ENCODE measurements at places on chromosomes 13 and 19. TPM values are rescaled to one million over a fixed set of nuclear protein-coding genes. Genes with fewer than 3 reads are reported as not detected.
A peak's percentile ranks its signal among the peaks of the same experiment; 100 is the strongest.

Gene CLIP3
- 7.4 TPM for total RNA-seq

Gene LMTK3
- total RNA-seq, result not detected

Gene PLIN5
- not detected for total RNA-seq

Gene CALR3
- total RNA-seq, result not detected

Gene ZNF132
- total RNA-seq, result 10.8 TPM

Gene SMAD9
- total RNA-seq, result 17.6 TPM

Gene DCT
- under 0.01 TPM for total RNA-seq

Gene OR7A5
- not detected for total RNA-seq

Gene NKPD1
- total RNA-seq, result 0.25 TPM

Gene LILRA1
- total RNA-seq, result not detected

Gene SYNGR4
- not detected for total RNA-seq

Gene SPACA4
- total RNA-seq, result not detected

Gene LSR
- not detected for total RNA-seq

Gene GJB2
- 0.18 TPM for total RNA-seq

GRCh38 chr13:95145587-95145986 lies 155.7 kb downstream of the ABCC4 start:
- DNase-seq, result no peak

DNA sequence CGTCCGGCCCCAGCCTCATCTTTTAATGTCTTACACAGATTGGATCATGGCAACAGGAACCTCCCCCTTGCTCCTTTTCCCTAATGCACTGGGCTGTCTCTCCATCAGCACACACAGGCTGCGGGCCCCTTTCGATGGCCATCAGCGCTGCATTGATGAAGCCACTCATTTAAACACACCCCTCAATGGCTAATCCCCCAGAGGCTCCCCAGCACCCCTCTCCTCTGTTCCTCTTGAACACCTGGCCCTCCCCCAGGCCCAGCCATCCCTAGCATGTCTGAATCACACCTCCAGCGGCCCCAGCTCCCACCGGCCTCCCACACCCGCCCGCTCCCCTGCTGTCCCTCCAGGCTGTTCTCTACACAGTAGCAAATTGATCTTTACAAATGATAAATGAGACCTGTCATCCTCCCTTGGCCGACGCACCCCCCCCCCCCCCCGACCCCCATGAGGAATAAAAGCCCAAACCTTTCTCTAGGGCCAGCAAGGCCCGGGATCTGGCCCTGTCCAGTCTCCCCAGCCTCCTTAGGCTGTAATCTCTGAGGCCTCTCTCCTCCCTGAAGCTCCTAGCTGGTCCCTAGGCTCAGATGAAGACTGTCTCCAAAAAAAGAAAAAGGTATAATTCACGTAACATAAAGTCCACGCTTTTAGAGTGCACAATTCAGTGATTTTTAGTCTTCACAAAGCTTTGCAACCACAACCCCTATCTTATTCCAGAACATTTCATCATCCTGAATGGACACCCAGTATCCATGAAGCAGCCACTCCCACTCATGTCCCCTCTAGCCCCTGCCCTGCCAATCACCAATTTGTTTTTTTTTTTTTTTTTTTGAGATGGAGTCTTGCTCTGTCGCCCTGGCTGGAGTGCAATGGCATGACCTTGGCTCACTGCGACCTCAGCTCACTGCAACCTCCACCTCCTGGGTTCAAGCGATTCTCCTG lies 7.4 kb downstream of the RPL28 start:
- no peak for DNase-seq

DNA sequence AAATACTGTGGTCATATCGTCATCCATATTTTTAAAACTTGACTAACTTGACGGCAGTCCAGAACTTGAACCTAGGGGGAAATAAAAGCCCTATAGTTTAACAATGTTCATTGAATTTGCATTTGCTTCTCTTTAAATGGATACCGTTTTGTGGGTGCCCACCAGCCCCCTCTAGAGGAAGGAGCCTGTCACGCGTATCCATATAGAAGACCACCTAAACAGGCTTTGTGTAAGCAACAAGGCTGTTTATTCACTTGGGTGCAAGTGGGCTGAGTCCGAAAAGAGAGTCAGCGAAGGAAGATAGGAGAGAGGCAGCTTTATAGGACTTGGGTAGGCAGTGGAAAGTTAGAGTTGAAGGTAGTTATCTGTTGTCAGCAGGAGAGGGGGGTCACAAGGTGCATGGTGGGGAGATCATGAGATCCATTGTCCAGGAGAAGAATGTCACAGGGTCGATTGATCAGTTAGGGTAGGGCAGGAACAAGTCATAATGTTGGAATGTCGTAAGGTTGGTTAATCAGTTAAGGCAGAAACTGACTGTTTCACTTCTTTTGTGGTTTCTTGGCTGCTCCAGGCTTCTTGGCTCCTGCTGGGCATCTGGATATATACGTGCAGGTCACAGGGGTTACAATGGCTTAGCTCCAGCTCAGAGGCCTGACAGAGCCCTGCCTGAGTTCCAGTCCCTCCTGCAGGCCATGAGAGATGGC lies 42.5 kb upstream of the ANKRD10 start:
- DNase-seq, result no peak

GRCh38 chr19:43425567-43426392 lies 11.1 kb downstream of the TEX101 start:
- peak; percentile 43 for DNase-seq

- DNase-seq, result no peak
Measured at GRCh38 chr13:40345149-40345514, 321.3 kb downstream of the FOXO1 start.

GRCh38 chr13:77699059-77699680 lies 1.7 kb downstream of the SLAIN1 start:
- DNase-seq, result no peak

DNA sequence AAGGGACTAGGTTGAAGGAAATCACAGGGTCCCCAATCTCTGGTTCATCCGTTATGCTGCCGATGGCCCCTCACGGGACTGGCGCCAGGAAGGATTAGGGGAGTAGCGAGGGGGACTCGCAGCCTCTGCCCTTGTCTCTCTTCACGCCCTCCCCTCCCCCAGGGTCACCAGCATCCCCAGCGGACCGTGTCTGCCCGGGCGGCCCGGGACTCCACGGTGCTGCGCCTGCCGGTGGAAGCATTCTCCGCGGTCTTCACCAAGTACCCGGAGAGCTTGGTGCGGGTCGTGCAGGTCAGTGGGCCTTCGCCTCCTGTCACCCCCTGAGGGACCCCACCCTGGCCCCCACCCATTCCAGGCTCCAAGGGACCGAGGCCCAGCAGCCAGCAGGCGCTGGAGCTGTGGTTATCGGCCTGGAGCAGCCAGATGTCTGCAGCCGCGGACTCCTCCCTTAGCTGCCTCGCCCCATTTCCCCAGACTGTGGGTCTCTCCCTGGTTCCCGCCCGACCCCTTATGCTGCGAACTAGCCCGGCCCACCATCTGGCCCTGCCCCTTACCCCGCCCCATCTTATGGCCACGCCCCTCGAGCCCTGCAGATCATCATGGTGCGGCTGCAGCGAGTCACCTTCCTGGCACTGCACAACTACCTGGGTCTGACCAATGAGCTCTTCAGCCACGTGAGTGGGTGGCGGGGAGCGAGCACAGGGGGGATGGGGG lies 5.4 kb downstream of the PNPLA6 start:
- DNase-seq, result no peak

GRCh38 chr19:3687774-3688706 lies 12.2 kb downstream of the PIP5K1C start:
- DNase-seq, result no peak

- no peak for DNase-seq
Measured at GRCh38 chr13:113051641-113052040, 54.0 kb upstream of the F7 start.

DNA sequence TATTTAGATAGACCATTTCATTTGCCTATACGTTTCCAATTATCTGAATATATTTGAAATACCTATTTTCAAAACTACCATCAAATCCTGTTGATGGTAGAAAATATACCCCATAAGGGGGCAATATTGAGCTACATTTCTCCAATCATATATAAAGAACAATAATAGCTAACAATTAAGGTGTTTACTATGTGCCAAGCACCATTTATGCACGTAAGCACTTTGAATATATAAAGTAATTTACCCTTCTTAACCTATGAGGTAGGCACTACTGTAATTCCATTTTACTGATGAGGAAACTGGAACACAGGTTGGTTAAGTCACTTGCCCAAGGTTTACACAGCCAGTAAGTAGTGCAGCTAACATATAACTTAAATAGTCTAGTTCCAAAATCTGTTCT lies 79.2 kb downstream of the UBL3 start:
- DNase-seq, result peak; percentile 70

- no peak for DNase-seq
Measured at GRCh38 chr19:41637484-41637883, 10.6 kb upstream of the CEACAM4 start.

DNA sequence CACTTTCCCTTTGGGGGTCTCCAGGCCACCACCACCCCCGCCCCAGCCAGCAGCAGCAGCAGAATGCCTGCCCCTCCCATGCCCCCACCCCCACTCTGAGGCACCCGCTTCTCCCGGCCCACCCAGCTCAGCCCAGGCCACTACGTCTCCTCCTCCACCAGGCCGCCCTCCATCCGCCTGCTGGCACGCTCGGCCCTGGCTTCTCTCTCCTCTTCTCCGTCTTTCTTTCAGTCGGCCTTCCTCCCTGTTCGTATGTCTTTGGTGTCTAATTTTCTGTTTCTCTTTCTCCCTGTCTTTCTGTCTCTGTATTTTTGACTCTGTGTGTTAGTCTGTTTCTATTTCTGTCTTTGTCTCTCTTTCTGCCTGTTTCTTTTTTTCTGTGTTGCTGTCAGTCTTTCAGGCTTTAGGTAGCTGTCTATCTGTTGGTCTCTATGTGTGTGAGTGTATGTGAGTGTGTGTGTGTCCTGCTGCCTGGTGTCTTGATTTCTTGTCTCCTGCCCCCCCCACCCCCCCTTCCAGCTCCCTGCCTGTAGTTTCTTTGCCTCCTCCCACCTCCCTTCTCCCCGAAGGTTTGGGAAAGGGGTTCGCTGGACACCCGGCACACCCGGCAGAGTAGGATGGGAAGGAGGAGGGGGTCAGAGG lies at the start of gene LGI4:
TSS of gene LGI4 (minus strand) at position 459 of the 642 bp plus-strand sequence. CDS start at position 80, 379 bp downstream.
- no peak for DNase-seq

DNA sequence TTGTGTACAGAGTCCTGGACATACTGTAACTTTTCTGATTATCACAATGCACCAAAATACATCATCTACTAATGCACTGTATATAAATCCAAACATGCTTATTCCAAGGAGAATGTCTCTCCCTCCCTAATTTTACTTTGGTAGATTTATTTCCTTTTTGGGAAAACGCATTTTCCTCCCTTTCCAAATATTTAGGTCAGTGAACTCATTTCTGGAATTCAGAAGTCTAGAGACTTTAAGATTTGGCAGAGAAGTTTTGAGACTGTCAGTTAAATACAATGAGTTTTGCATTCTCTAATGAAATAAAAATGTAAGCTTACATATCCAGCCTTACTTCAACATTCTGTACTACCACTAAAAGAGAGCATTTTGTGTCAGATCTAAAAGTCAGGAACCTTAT lies 165.8 kb upstream of the EDNRB start:
- DNase-seq, result peak; percentile 19

GRCh38 chr13:95749545-95749944 lies 72.6 kb downstream of the DNAJC3 start:
- DNase-seq, result no peak

- no peak for DNase-seq
Measured at GRCh38 chr13:40211586-40211968, 454.9 kb downstream of the FOXO1 start.

GRCh38 chr13:24071423-24072075 lies 89.0 kb upstream of the SPATA13 start:
- peak; percentile 59 for DNase-seq

GRCh38 chr19:55605637-55606470 lies at the start of gene ZNF865:
TSS of gene ZNF865 (plus strand) at chr19:55605647. CDS start at chr19:55613619, 7,972 bp downstream.
- peak; percentile 85 for DNase-seq

- no peak for DNase-seq
Measured at GRCh38 chr19:8109890-8110662, 39.3 kb downstream of the FBN3 start.

GRCh38 chr13:40664350-40665125 lies 1.9 kb downstream of the FOXO1 start:
- peak; percentile 38 for DNase-seq

DNA sequence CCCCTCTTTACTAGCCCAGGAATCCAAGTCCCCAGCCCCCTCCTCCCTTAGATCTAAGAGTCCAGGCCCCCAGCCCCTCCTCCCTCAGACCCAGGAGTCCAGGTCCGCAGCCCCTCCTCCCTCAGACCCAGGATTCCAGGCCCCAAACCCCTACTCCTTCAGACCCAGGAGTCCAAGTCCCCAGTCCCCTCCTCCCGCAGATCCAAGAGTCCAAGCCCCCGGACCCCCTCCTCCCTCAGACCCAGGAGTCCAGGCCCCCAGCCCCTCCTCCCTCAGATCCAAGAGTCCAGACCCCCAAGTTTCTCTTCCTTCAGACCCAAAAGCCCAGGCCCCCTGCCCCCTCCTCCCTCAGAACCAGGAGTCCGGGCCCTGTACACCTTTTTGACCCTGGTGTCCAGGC lies 11.5 kb downstream of the SPACA6 start:
- DNase-seq, result no peak

DNA sequence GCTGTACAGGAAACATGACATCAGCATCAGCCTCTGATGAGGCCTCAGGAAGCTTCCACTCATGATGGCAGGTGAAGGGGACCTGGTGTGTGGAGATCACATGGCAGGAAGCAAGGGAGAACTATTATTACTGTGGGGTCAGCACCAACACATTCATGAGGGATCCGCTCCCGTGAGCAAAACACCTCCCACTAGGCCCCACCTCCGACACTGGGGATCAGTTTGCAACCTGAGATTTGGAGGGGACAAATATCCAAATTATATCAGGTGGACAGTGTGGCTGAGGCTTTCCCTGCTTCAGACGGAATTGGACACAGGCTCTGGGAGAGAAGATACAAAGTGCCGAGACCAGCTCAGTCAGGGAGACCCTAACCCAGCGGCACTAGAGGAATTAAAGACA lies 5.7 kb upstream of the ZNF792 start:
- no peak for DNase-seq

DNA sequence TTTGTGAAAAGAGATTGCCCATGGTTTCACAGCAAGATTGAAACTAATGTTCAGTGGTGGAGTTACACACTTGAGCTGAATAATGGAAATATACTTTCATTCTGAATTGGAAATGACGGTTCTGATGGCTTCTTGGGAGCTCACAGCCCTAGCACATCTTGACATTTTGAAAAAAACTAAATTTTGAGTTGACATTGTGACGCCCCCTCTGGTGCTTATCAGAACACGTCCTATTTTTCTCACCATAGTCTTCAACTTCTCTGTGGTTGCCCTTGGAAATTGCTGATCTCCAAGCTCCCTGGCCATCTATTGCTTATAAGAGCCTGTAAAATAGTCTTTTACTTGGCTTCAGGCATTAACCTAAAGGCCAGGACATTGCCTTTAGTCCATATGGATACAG lies 202.1 kb downstream of the OXGR1 start:
- no peak for DNase-seq

DNA sequence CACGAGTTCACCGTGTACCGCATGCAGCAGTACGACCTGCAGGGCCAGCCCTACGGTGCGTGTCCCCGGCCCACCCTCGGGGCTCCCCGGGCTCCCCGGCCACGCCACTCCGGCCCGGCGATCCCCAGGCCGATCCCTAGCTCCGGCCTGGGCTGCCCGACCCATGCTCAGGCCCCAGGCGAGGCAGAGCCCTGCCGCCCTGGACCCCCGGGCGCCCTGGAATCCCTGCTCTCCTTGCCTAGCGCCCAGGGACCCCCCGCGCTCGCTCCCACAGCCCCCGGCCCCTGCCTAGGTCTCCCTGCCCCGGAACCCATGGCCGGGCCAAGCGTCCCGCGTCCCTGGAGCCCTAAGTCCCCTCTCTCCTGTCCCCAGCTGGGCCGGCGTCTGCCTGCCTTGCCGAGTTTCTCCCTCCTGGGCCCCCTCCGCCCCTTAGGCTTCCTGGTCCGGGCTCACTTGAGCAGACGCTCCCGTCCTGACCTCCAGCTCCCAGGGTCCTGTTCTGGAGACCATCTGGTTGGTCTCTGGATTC lies 494 bp downstream of the NCLN start:
- no peak for DNase-seq

- no peak for DNase-seq
Measured at GRCh38 chr13:51704399-51705313, 99.3 kb downstream of the DHRS12 start.
